ENCODE measurements at places on chromosomes 6 and 20.

- no peak for DNase-seq
Measured at GRCh38 chr20:34710861-34711574, 6.9 kb downstream of the TP53INP2 start.

GRCh38 chr20:57249073-57249472 lies 17.4 kb downstream of the BMP7 start:
- no peak for DNase-seq

DNA sequence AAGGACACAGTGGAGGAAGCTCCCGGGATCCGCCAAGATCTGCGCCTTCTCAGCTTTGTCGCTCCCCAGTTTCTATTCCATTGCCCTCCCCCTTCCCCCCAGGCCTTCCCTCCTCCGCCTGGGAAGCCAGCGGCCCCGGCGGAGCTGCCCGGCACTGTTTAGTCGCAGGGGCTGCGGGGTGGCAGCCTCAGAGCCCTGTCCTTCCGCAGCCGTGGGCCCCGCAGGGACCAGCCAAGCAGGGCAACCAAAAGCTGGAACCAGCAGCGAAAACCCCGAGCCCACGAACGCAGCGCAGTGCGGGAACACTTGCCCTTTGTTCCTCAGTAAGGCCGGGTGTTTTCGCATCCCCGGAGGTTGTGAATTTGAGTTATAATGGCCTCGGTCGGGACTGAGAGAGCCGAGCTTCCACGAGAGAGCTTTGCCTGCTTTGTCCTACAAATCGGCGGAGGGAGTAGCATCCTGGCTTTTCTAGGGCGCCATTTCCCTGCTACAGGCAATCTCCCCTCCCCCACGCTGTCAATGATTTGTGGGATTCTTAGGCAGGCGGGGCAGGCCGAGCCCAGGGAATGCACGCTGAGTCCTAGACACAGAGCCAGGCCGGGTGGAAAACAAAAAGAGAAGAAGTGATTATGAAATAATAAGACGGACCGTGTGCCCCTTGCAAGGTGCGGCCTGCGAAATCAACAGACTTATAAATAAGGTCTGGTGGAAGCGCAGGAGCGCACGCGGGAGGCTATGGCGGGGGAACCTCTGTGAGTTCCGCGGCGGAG lies 4.0 kb upstream of the TUBB2B start:
- DNase-seq: peak; percentile 95

DNA sequence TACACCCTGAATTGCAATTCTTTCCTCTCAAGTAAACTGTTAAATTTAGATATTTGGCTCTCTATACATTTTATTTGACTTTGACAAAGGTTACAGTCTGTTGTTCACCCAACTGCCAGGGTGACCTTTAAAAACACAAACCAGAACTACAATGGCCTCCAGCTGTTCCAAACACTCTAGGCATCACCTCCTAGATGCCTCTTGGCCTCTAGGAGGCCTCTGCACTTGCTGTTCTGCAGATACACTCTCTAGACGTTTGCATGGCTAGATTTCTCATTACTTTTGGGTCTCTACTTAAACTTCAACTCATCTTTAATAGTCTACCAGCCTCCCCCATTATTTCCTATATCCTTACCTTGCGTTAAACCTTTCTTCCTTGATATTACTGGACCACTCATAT lies 102.8 kb upstream of the BEND3 start:
- no peak for DNase-seq

- DNase-seq: no peak
Measured at GRCh38 chr20:48189181-48189580, 403.9 kb upstream of the SULF2 start.

DNA sequence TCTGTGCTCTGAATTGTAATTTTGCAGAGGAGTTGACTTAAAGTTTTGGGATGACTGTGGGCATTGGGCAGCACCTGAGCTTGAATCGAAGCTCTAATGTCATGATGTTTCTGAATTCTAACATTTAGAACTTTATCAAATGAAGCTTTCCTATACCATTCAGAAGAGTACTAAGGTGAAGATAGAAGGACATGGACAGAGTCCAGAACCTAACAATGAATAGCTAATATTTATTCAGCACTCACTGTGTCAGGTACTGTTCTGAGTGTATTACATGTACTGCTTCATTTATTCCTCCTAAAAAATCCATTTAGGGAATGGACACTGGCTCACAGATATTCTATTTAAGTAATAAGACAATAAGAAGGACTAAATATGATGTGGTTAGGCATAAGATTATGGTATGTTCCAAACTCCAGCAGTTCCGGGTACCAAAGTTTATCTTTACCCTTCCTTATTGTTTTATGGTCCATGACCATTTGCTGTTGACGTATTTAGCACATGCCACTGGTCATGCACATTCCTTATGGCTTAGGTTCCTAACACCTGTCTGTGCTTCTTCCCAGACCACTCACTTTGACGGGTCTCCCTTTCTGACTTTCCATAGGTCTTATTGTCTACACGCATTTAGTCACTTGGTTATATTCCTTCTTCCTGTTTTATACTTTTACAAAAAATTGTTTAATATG lies 20.3 kb downstream of the BCKDHB start:
- DNase-seq: peak; percentile 45

- DNase-seq: no peak
Measured at GRCh38 chr20:59016795-59017492, 2.3 kb upstream of the TUBB1 start.

- no peak for DNase-seq
Measured at GRCh38 chr20:46631212-46631869, 19.9 kb downstream of the SLC13A3 start.

DNA sequence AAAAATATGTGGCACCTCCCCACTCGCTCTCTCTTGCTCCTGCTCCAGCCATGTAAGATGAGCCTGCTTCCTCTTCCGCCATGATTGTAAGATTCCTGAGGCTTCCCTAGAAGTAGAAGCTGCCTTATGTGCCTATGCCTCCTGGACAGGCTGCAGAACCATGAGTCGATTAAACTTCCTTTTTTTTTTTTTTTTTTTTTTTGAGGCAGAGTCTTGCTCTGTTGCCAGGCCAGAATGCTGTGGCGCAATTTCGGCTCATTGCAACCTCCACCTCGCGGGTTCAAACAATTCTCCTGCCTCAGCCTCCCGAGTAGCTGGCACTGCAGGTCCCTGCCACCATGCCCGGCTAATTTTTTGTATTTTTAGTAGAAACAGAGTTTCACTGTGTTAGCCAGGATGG lies 112.5 kb downstream of the FAM217A start:
- DNase-seq: no peak

GRCh38 chr20:19515074-19515473 lies 243.0 kb upstream of the RIN2 start:
- no peak for DNase-seq

DNA sequence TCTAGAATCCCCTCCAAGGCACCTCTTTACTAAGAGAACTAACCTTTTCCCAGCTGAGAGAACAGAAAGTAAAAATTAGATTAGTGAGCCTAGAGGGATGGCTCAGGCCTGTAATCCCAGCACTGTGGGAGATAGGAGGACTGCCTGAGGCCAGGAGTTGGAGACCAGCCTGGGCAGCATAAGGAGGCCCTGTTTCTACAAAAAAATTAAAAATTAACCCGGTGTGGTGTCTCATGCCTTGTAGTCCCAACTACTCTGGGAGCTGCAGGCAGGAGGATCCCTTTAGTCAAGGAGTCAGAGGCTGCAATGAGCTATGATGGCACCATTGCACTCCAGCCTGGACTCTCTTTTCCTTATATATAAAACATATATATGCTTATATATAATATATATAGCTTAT lies 5.5 kb upstream of the OOEP start:
- no peak for DNase-seq

DNA sequence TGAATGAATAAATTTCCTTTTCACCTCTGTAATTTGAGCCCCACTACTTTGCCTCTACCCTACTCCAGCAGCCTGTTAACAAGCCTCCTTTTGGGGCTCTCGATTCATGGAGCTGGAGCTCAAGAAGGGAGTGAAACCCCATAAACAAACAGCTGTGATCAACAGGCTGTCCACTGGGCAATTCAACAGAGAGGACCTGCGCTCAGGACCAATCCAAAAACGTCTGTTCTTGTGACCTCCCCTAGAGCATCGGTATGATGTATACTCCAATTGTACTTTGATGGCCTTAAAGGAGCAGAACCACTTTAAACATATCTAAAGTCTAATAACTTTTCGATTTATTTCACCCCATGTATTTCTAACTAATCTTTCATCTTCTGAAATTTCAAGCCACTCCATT lies 37.4 kb downstream of the HIVEP2 start:
- no peak for DNase-seq

DNA sequence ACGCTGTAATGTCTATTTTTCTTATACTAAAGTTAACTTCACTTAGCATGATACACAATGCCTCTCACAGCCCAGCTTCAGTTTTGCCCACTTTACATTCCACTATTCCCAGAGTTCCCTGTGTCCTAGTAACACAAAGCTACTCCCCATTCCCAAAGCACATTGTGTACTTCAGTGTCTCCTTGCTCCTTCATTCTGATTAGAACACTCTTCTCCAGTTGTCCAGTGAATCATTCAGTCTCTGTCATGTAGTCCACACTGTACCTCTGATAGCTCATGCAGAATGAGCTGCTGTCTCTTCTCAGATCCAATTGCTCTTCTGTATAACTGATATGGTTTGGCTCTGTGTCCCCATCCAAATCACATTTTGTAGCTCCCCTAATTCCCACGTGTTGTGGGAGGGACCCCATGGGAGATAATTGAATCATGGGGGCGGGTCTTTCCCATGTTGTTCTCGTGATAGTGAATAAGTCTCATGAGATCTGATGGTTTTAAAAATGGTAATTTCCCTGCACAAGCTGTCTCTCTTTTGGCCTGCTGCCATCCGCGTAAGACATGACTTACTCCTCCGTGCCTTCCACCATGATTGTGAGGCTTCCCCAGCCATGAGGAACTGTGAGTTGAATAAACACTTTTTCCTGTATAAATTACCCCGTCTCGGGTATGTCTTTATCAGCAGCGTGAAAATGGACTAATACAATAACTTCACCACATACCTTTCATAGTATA lies 2.1 kb upstream of the TMX4 start:
- DNase-seq: no peak

DNA sequence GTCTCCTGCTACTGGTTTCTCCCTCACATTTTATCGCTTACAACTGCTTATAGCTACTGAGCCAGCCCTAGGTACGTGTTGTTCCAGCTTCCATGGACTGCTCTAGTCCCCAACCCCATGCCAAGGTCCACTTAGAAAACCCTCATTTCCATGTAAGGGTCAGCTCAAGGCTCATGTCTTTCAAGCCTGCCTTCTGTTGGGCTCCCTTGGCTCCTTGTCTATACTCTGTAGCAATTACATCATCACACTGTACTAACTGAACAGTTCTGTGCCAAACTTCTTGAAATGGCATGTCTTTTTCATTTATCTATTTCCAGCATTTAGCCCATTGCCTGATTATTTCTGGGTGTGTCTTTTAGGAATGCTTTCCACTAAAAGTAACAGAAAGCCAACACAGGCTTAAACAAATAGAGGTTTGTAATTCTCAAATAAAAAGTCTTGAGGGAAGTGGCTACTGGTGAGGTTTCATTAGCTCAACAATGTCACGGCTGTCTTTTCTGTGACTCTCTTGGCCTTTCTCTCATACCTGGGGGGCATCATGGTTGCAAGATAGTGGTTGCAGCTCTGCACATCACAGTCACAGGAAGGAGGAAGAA lies 317.6 kb downstream of the TPBG start:
- DNase-seq: no peak

DNA sequence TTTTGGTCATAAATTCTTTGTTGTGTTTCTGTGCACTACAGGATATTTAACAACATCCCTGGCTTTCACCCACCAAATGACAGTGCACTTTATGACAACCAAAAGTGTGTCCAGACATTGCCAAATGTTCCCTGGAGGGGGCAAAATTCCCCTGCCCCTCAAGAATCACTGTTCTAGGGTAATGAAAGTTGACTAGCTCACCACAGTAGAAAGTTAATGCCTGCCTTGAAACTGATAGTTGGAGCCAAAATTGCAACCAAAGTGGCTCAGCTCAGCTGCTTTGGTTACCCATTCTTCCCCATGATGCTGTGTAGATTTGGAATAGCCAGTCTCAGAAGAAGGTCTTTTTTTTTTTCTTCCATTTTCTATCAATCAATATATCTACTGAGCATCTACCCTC lies 150.6 kb downstream of the RALGAPA2 start:
- no peak for DNase-seq

GRCh38 chr6:148222846-148223245 lies 119.8 kb upstream of the SASH1 start:
- no peak for DNase-seq

DNA sequence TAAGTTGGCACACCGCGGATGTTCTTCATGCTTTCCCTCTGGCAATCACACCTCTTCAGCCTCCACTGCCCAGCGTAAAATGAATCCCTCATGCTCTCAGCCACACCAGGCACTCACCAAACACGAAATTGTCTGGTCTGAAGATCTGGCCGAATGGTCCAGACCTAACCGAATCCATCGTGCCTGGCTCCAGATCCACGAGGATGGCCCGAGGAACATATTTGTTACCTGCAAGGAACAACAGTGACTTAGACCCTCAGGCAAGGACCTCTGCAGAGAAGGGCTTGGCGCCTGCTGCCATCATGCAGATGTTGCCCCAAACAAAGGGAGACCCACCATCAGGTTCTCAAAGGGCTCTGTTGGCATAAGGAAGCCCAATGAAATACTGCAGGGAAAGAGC lies 1.4 kb downstream of the TUBB2B start:
- no peak for DNase-seq

GRCh38 chr6:159620947-159621346 lies 72.1 kb downstream of the SOD2 start:
- DNase-seq: no peak

- DNase-seq: no peak
Measured at GRCh38 chr6:31919624-31920303, 7.8 kb upstream of the C2 start.

DNA sequence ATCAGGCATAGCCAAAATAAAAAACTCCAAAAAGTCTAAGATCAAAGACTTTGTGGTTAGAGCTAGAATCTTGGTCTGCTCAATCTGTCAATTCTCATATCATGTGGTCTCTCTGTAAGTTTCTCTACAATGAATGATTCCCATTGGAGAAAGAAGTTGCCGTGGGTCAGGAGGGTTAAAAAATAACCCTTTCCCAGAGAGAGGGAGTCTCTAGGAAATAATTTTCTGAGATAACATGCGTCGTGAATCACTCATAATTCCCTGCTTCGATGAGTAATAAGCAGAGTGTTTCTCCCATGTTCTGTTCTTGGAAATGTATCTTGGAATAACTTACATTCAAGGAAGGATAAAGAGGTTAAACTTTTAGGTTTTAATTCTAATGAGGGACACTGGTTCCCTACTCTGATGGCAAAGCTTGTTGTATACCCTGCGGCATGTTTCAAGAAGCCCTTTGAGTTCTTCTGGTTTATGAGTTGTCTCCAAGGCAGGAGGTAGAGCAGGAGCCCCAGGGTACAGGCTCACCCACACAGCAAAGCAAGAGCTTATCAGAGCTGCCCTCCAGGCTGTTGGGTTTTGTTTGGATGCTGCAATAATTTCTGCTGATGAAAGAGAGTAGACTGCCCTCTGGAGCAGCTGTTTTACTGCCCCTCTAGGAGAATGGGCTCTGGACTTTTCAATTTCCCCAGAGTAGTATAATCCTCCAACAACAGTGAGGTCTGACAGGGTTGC lies 599.1 kb downstream of the QKI start:
- no peak for DNase-seq
